ENCODE measurements at places on chromosomes 16 and 17.

- no peak for DNase-seq
Observed at GRCh38 chr17:45231481-45232116, 9.9 kb downstream of the FMNL1 start.

DNA sequence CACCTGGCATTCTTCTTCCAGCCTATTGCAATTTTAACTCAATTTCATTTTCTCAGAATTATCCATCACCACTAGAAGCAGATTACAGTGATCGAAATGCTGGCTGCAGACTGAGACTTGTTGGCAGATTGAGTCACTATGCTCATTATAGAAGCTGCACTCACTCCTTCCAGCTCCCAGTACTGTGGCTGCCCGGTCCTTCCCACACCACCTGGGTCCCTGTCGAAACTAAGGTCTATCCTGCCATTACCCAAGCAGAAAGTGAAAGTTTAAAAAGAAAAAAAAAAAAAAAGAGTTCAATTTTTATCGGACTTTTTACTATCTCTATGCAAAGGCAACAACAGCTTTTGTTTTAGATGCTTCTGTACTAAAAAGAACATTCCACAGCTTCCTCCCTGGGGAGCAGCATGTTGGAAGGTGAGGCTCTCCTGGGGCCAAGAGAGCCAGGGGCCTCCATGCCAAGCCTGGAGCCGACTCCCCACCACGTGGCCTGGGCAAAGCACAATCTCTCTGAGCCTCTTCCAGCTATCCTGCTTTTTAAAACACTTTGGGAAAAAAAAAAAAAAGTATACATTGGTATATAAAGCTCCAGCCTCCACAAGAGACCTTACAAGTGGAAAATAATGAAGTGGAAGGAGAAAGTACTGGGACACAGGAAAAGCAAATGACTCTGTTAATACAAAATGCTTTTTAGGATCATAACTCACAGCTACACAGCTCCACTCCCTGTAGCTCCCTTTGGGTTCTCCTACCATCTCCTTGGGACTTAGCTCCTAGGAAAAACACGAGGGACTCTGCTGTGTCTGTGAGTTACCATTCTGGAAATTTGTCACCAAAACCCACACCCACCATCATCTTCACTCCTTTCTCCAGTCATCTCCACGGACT, 77.8 kb downstream of the USP31 start:
- DNase-seq, result no peak

GRCh38 chr16:22346483-22346882, 27.9 kb downstream of the CDR2 start:
- no peak for DNase-seq

DNA sequence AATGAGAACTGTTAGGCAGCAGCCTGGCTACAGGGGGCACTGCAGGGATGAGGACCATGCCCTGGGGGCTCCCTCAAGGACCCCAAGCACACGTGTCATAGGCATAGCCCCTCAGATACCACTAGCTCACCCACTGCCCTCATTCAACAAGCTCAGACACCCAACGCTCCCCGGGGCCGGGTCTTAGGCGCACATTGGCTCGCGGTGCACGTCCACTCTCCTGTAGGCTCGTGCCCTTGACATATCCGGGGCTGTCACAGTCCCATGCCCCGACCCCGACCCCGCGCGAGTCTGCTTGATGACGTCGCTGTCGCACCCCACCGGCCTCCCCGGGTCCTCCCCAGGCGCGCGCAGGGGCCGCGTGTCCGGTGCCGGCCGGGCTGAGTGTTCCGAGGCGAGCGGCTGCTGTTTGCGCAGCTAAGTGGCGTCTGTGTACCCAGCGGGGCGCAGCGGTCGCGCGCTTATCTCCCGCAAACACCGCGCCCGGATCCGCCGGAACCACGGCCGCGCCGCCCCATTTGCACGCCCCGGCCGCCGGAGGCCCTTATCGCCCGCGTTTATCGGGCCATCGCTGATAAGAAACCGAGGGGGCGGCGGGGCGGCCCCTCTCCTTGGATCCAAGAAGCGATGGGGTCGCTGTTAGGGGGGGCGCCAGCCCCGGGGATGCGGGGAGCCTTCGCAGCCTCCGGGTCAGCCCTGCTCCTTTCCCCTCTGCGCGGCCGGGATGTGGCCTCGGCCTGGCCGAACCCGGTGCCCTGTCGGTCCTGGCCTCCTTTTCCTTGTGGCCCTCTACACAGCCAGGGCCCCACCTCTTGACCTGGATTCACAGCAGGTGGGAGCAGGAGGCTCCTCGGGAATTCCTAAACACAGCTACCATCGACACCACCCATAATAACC, 20.7 kb upstream of the NAGS start:
- no peak for DNase-seq

- no peak for DNase-seq
Observed at GRCh38 chr17:16875662-16876061, 96.3 kb downstream of the TNFRSF13B start.
